Uterus (tissue), 4 donors: ENCODE measurements at places on chromosomes 7 and 10. TPM values are rescaled to one million over a fixed set of nuclear protein-coding genes. Genes with fewer than 3 reads are reported as not detected.

GRCh38 chr10:113030453-113030852 is 80.4 kb downstream of the TCF7L2 start:
- no peaks in the 10 kb centered on the region for H3K27me3 ChIP-seq
- H3K27ac ChIP-seq = peak overlapping the region; percentile 38

- H3K27me3 ChIP-seq = no peaks in the 10 kb centered on the region
- H3K4me3 ChIP-seq = no peak overlapping the region
- H3K36me3 ChIP-seq = no peaks in the 10 kb centered on the region
- H3K27ac ChIP-seq = no peak overlapping the region
Observed at GRCh38 chr10:23367896-23368595, 23.4 kb upstream of the C10orf67 start.

AGBL3 gene
- 9.3 TPM for total RNA-seq

CYCS gene
- 15.4 TPM for total RNA-seq

DNA sequence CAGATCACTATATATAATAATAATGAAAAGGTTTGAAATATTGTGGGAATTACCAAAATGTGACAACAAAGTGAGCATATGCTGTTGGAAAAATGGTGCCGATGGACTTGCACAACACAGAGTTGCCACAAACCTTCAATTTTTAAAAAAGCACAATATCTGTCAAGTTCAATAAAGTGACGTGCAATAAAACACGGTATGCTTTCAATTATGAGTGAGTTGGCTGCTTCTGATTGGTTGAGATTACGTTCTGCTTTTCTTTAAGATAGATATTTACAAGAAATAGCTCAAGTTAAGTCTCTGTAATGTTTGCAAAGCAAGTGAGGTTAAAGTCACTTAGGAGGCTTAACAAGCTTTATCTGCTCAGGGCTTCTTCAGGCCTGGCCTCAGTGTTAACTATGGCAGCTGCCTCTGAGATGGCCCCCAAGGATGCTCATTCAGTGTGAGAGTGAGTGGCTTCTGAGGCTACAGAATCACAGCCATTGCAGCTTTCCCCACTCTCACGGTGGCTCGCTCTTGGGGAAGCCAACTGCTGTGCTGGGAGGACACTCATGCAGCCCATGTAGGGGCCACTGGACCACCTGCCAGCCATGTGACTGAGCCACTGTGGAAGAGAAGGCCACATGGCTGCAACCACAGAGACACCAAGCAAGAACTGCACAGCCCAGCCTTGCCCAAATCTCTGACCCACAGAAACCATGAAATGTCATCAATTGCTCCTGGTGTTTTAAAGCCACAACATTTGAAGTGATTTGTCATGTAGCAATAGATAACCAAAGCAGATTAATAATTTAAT is 78.3 kb upstream of the TMEM72 start:
- no peak overlapping the region for H3K4me3 ChIP-seq
- no peaks in the 10 kb centered on the region for H3K27me3 ChIP-seq
- no peak for DNase-seq

DNA sequence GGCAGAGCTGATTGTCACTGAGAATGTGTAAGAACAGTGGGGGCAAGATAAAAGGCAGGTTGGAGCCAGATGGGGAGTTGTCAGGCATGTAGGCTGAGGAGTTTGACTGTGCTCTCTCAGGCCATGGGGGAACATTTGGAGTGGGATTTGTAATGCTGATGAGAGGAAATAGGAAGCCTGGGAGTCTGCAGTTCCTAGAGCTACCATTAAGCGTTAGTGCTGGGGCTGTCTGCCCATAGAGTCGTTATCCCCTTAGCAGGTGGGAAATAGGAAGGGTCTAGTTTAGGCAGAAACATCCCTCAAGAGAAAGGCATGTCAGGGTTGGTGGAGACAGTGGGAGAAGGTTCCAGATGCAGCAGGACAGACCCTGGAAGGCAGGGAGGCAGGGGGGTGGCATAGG is 75.5 kb downstream of the RPS24 start:
- no peaks in the 10 kb centered on the region for H3K36me3 ChIP-seq
- H3K4me1 ChIP-seq = no peaks in the 10 kb centered on the region
- DNase-seq = no peak
- no peak overlapping the region for H3K4me3 ChIP-seq
- no peaks in the 10 kb centered on the region for H3K27me3 ChIP-seq

AKR1D1 gene
- total RNA-seq = not detected

CYP2C19 gene
- not detected for total RNA-seq

DNA sequence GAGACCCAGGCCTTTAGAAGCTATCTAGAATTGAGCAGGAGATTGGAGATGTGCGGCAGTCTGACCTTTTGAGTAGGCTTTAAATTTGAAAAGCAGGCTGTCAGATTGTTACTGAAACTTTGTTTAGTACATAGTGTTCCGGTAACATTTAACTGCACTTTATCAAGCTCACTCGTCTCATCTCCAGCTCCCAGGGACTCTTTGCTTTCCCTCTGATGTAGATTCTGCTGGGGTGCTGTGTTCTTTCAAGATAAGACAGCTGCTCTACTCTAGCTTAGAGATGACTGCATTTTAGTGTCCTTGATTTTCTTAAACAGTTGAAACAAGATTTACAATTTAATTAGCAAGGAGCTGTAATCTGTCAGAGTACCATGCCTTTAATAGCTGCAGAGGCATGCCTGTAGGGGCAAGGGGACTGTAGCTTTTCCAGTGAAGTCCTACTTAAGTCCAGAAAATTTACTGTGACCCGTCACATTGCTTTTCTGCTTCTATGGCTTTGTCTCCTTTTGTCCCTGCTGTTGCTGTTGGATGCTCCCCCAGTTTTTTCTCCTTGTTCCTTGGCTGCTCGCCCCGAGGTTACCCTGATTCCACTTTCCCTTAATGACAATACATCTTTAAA is 56.4 kb upstream of the MTPN start:
- no peaks in the 10 kb centered on the region for H3K4me1 ChIP-seq
- H3K36me3 ChIP-seq = no peaks in the 10 kb centered on the region
- DNase-seq = peak; percentile 68
- no peaks in the 10 kb centered on the region for H3K27me3 ChIP-seq
- peak overlapping the region; percentile 90 for H3K27ac ChIP-seq

PRLHR gene
- total RNA-seq = 0.90 TPM
